ENCODE measurements at places on chromosomes 2 and 18. TPM values are rescaled to one million over a fixed set of nuclear protein-coding genes. Genes with fewer than 3 reads are reported as not detected.

DNA sequence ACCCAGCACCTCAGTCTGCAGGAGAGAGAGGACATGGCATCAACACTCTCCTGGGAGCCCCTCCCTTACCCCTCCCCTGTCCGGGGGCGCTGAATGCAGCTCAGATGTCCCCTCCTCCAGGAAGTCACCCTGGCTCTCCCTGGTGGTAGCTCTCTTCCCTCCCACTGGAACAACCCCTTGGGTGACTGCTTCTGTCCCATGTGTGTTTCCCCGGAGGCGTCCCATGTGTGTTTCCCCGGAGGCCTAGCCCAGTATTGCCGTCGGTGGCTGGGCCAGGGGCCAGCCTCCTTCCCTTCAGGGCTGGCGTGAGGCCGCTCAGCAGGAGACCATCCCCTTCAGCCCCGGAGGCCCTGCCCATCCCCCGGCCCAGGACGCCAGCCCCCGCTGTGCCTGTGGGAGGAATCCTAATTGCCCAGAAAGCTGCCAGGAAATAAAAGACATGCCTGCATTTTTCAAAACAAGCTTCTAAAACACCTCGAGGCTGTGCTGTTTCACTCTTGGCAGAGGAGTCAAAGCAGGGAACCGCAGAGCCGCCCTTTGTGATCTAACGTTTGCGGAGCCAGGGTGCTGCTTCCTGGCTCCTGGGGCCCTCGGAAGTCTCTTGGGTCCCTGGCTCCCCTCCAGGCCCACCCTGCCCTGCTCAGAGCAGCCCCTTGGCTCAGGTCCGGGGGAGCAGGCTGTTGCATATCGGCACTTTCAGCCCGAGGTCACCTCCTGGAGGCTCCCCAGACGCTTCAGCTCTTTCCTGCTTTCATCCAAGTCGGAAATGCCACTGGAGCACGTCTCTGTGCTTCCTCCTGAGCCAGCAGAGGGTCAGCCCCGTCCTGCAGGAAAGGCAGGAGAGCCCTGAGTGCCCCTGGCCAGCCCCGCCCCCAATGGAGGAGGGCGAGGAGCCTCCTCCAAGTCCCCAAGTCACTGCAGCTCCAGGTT lies 11.4 kb downstream of the SNED1 start:
- no peaks in the 10 kb centered on the region for H3K36me3 ChIP-seq
- H3K4me3 ChIP-seq: no peak overlapping the region
- H3K4me1 ChIP-seq: peaks cover 15% of the 10 kb centered on the region

DNA sequence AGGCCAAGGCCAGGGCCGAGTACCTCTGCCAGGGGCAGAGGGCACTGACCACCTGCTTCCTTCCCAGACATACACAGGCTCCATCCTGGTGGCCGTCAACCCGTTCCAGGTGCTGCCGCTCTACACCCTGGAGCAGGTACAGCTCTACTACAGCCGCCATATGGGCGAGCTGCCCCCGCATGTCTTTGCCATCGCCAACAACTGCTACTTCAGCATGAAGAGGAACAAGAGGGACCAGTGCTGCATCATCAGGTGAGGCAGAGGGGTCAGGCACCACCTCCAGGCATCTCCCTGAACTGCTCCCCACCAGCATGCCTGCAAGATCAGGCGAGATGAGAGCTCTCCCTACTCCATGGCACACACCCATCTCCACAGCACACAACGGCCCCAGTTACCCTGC lies 31.1 kb downstream of the MYO7B start:
- H3K36me3 ChIP-seq: no peaks in the 10 kb centered on the region
- H3K4me3 ChIP-seq: no peak overlapping the region
- H3K27ac ChIP-seq: no peak overlapping the region
- no peaks in the 10 kb centered on the region for H3K27me3 ChIP-seq

- no peaks in the 10 kb centered on the region for H3K36me3 ChIP-seq
- DNase-seq: peak; percentile 33
- H3K4me3 ChIP-seq: no peak overlapping the region
- H3K27me3 ChIP-seq: no peaks in the 10 kb centered on the region
- no peak overlapping the region for H3K27ac ChIP-seq
- H3K4me1 ChIP-seq: peaks cover 22% of the 10 kb centered on the region
These were observed 92.7 kb upstream of the PARD3B start for GRCh38 chr2:204452464-204453023.

- no peak for DNase-seq
- H3K4me3 ChIP-seq: no peak overlapping the region
- H3K36me3 ChIP-seq: no peaks in the 10 kb centered on the region
- H3K27me3 ChIP-seq: no peaks in the 10 kb centered on the region
These were observed 70.8 kb downstream of the RAPGEF4 start for GRCh38 chr2:172806493-172806892.

DNA sequence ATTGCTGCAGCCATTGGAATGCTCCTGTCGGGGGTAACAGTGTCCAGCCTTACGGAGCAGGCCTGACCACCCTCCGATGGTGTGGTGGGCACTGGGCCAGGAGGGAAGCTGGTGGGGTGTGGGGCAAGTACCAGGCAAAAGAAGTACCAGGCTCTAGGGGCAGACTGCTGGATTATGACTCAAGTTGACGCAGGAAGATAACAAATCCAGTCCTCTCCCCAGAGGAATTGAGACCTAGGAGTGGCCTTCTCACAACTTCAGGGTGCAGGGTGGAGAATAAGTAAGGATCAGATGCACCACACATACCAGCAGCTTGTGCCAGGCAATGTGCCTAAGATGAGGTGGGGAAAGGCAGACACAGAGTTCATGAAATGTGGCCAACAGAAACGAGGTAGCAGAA lies 37.9 kb downstream of the SEMA4F start:
- H3K36me3 ChIP-seq: no peaks in the 10 kb centered on the region
- peaks cover 11% of the 10 kb centered on the region for H3K4me1 ChIP-seq

- no peak for DNase-seq
- no peaks in the 10 kb centered on the region for H3K4me1 ChIP-seq
- no peaks in the 10 kb centered on the region for H3K36me3 ChIP-seq
- no peak overlapping the region for H3K4me3 ChIP-seq
These were observed 80.0 kb upstream of the FAM136A start for GRCh38 chr2:70381821-70382220.

DNA sequence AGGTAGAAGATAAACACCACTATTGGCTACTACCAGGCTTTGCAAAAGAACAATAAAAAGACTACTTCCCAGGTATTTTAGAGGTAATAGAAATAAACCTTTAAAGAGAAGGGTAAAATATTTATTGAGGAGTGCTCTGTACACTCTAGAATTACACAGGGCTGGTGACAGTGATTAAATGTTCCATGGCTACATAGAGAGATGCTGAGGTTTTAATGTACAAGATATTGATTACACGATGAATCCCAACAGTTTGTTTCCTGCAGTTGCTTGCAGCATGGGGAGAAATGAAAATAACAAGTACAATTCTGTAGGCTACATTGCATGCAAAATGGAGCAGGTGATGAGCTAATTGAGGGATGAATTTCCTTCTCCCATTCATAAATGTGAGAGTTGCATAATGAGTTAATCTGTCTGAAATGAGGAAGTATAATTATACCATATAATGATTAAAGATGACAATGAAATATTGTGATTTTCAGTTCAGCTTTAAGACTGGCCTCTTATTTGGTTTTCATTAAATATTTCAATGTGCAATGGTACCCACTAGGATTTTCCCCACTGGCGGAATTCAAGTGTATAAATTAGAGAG lies 266.1 kb downstream of the SOCS6 start:
- no peaks in the 10 kb centered on the region for H3K36me3 ChIP-seq
- no peaks in the 10 kb centered on the region for H3K27me3 ChIP-seq
- H3K27ac ChIP-seq: no peak overlapping the region
- H3K4me1 ChIP-seq: no peaks in the 10 kb centered on the region
- no peak overlapping the region for H3K4me3 ChIP-seq
- no peak for DNase-seq

Gene ATOH8
- 12.5 TPM for total RNA-seq

Gene LAMA3
- total RNA-seq: 5.3 TPM

Measured in heart left ventricle (tissue), 16 donors.